ENCODE measurements at places on chromosomes 11 and 22. TPM values are rescaled to one million over a fixed set of nuclear protein-coding genes. Genes with fewer than 3 reads are reported as not detected.

- no peak overlapping the region for H3K27ac ChIP-seq
- no peak for DNase-seq
- no peaks in the 10 kb centered on the region for H3K27me3 ChIP-seq
- no peak overlapping the region for H3K4me3 ChIP-seq
- H3K36me3 ChIP-seq = peaks cover 31% of the 10 kb centered on the region
- H3K4me1 ChIP-seq = peaks cover 5% of the 10 kb centered on the region
Observed at GRCh38 chr22:41873391-41873790, 40.5 kb downstream of the SREBF2 start.

GRCh38 chr22:40493441-40493840 lies 123.0 kb downstream of the SGSM3 start:
- H3K36me3 ChIP-seq = peaks cover 1% of the 10 kb centered on the region
- no peak for DNase-seq
- H3K4me1 ChIP-seq = peaks cover 23% of the 10 kb centered on the region
- H3K27me3 ChIP-seq = no peaks in the 10 kb centered on the region

DNA sequence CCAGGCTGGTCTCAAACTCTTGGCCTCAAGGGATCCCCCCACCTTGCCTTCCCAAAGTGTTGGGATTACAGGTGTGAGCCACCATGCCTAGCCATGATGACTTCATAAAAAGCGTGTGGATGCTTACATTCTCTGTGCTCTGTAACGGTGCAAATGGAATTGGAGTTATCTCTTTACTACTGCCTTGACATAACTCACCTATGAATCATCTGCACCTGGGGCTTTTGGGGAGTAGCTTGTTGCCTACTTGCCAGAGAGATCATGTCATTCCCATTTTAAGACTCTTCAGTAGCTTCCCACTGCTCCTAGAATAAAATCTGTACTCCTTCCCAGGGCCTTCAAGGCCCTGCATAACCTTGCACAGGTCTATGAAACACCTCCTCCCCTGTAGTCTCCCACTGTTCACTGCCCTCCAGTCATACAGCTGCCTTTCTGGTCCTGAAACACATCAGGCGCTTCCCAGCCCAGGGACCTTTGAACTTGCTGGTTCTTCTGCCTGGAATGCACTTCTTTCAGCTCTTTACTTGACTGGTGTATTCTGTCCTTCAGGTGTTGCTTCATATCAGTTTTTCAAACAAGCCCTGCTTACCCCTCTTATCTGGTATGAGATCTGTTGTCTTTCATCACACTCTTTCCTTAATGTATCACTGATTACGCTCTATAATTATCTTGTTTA lies 19.6 kb upstream of the MOGAT2 start:
- H3K4me3 ChIP-seq = no peak overlapping the region
- no peaks in the 10 kb centered on the region for H3K4me1 ChIP-seq
- H3K27me3 ChIP-seq = peaks cover 22% of the 10 kb centered on the region
- no peaks in the 10 kb centered on the region for H3K36me3 ChIP-seq
- no peak overlapping the region for H3K27ac ChIP-seq
- DNase-seq = no peak

DNA sequence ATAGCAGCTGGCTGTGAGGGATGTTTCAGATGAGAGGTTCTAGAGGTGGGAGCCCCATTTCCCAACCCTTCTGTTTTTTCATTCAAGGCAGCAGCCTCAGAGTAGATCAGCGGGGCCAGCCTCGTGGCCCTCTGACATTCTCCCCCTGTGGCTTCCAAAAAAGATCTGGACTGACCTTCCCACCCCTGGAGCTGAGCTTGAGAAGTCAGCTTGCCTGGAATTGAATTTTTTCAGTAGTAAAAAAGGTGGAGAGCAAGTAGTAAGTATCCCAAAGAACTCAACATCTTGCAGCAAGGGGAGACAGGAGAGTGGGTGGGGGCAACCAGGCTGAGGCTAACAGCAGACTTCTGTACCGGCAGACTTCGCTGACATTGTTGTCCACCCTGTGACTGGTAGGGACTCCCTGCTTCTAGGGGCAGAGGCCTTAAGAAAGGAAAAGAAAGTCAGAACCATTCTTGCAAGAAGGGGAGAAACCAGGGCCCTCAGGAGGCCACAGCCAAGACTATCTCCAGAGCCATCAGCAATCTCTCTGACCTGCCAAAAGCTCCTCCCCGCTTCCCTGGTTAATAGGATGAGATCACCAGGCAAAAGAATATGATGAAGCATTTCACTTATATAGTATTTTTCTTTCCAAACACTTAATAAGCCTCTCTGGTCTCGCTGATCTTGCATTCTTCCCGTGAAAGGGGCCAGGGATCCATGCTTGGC lies 2.0 kb upstream of the GRIK4 start:
- H3K4me1 ChIP-seq = no peaks in the 10 kb centered on the region
- no peak overlapping the region for H3K4me3 ChIP-seq
- H3K36me3 ChIP-seq = no peaks in the 10 kb centered on the region
- no peak overlapping the region for H3K27ac ChIP-seq

- H3K4me1 ChIP-seq = no peaks in the 10 kb centered on the region
- no peak for DNase-seq
- no peak overlapping the region for H3K27ac ChIP-seq
- no peaks in the 10 kb centered on the region for H3K27me3 ChIP-seq
- H3K4me3 ChIP-seq = no peak overlapping the region
- H3K36me3 ChIP-seq = no peaks in the 10 kb centered on the region
Observed at GRCh38 chr11:114684636-114685035, 6.3 kb downstream of the NXPE2 start.

DNA sequence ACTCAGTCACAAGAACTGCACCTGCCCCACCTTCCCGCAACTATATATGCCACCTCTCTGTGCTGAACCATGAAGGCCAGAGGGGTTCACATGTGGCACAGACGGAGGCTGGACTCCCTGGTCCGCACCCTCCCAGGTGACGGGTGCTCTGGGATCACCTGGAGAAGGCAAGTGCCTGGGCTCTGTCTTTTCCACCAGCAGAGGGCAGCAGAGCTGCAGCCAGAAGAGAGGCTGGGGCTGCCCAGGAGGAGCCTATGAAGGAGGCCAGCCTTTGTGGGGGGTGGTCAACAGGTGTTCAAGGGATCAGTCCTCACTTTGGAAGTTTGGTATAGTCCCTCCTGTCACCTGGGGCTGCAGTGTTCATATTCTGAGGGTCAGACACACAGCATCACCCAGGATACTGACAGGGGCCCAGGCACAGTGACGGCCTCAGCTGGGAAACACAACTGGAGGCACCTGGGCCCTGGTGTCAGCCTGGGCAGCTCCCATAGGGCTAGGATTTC lies 39.2 kb upstream of the IGLL5 start:
- H3K36me3 ChIP-seq = no peaks in the 10 kb centered on the region
- peak; percentile 31 for DNase-seq
- H3K27ac ChIP-seq = no peak overlapping the region
- peaks cover 1% of the 10 kb centered on the region for H3K27me3 ChIP-seq
- H3K4me1 ChIP-seq = no peaks in the 10 kb centered on the region

GRCh38 chr11:113113801-113114704 lies 152.8 kb downstream of the NCAM1 start:
- no peak overlapping the region for H3K27ac ChIP-seq
- H3K4me1 ChIP-seq = no peaks in the 10 kb centered on the region
- H3K27me3 ChIP-seq = no peaks in the 10 kb centered on the region
- no peaks in the 10 kb centered on the region for H3K36me3 ChIP-seq

DNA sequence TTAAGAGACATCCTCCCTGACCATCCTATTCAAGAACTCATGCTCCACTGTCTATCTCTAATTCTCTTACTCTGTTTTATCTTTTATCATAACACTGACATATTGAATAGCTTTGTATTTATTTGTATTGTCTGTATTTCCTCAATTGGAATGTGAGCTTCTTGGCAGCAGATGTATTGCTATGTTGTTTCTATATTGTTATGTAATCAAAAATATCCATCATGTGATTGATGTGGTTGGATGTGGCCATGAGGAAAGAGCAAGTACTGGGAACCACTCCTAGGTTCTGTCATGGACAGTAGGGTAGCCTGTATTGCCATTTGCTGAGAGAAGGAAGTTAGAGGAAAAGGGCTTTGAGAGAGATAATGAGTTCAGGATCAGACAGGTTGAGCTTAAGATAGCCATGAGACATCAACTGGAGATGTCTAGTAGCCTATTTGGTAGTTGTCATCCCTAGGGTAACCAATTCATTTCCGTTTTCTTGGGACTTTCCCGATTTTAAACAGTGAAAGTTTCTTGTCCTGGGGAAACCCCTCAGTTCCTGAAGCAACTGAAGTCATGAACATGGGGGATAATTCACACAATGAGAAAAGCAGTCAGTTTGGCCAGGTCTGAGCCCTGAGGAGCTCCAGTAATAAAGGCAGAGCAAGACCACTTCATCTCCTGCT lies 404.5 kb downstream of the INSC start:
- no peaks in the 10 kb centered on the region for H3K27me3 ChIP-seq
- H3K27ac ChIP-seq = no peak overlapping the region
- no peaks in the 10 kb centered on the region for H3K36me3 ChIP-seq
- no peaks in the 10 kb centered on the region for H3K4me1 ChIP-seq
- no peak overlapping the region for H3K4me3 ChIP-seq

DNA sequence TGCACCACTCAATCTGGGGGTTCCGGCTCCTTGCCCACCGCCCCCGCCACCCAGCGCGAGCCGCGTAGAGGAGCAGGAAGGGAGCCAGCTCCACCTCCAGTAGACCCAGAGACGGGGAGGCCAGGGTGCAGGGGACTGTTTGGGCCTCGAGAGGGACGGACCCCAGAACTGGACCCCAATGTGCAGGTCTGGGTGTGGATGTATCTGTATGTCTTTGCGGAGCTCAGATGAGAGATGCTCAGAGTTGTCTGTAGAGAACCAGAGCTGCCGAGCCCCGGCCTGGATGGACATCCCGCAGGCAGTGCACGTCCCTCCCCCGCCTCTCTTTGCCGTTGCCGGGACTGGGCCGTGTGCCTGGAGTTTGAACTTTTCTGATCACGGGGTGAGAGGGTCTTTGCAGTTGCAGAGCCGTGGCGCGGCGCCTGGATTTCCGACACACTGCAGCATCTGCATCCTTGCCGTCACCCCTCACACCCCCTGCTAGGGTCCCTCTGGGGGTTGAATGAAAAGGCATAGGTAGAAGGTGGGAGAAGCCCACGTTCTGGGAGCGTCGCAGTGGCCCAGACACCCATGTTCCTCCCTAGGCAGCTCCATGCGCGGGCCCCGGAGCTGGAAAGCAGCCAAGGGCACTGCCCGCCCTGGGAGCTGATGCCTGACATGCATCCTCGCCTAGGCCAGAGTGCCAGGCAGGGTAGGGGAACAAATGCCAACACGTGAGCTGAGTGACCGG lies 105.2 kb downstream of the KCNQ1 start:
- DNase-seq = no peak
- H3K4me1 ChIP-seq = no peaks in the 10 kb centered on the region
- no peak overlapping the region for H3K4me3 ChIP-seq
- H3K27ac ChIP-seq = no peak overlapping the region
- H3K36me3 ChIP-seq = no peaks in the 10 kb centered on the region
- H3K27me3 ChIP-seq = peaks cover 39% of the 10 kb centered on the region

- H3K27ac ChIP-seq = no peak overlapping the region
- H3K4me1 ChIP-seq = no peaks in the 10 kb centered on the region
- H3K4me3 ChIP-seq = no peak overlapping the region
- H3K27me3 ChIP-seq = no peaks in the 10 kb centered on the region
- DNase-seq = no peak
Observed at GRCh38 chr11:60504219-60504905, 10.8 kb upstream of the MS4A13 start.

DNA sequence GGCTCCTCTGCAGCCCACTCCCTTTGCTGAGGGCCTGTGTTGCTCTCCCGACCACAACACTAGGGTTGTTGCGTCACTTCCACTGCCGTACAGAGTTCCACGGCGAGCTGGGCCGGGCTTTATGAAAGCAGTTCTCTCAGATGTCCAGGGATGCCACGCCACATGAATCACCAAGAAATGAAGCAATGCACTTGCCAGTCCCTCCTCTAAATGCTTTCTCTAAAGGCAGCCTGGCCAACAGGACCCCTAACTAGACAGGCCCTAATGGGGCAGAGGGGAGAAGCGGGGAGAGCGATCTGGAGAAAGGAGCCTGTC lies 188.7 kb downstream of the CTTN start:
- H3K27me3 ChIP-seq = no peaks in the 10 kb centered on the region
- no peaks in the 10 kb centered on the region for H3K36me3 ChIP-seq
- H3K27ac ChIP-seq = no peak overlapping the region
- no peak overlapping the region for H3K4me3 ChIP-seq
- DNase-seq = peak; percentile 8

DNA sequence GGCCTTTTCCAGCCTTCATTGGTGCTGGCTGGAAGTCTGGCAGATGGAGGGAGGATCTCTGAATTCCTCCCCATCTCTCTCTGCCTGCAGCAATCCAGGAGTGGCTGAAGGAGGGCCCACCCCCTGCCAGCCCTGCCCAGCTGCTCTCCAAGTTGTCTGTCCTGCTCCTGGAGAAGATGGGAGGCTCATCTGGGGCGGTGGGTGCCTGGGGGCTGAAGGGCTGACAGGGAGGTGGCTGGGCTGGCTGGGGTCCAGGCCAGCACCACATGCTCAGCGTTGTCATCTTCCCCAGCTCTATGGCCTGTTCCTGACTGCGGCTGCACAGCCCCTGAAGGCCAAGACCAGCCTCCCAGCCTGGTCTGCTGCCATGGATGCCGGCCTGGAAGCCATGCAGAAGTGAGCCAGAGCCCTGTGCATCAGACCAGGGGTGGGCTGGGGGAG lies 12.2 kb downstream of the TKFC start:
- H3K27me3 ChIP-seq = no peaks in the 10 kb centered on the region
- H3K4me1 ChIP-seq = no peaks in the 10 kb centered on the region
- peaks cover 32% of the 10 kb centered on the region for H3K36me3 ChIP-seq
- no peak overlapping the region for H3K4me3 ChIP-seq

- H3K4me3 ChIP-seq = no peak overlapping the region
- no peaks in the 10 kb centered on the region for H3K4me1 ChIP-seq
- no peak for DNase-seq
- H3K27me3 ChIP-seq = no peaks in the 10 kb centered on the region
- H3K36me3 ChIP-seq = no peaks in the 10 kb centered on the region
Observed at GRCh38 chr22:25027043-25027906, 74.8 kb downstream of the KIAA1671 start.

DNA sequence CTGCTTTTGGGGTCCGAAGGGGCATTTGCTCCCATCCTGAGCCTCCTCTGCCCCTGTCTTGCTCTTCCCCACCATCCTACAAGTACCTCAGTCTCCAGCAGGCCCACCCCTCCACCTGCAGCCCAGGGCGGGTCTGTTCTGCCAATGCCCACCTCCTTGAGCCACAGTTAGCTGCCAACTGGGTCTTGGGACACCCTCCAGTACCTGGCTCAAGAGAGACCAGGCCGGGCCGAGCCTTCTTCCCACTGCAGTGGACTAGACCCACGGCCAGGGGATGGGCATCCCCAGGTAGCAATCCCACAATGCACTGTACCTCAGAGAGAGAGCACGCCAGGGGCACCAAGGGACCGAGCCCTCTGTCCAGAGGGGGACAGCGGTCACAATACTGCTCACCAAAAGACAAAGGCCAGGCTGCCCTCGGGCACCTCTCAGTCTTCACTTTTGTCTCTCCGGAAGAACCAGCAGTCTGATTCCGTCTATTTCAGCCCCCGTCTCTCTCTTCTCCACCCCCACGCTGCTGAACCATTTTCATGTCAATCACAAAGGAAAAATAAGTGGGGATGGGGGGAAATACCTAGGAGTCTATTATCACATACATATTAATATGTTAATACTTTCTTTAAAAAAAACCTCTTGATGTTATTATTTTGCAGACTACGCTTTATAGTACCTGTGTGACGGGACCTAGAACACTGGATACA lies 51.7 kb downstream of the SYT13 start:
- no peaks in the 10 kb centered on the region for H3K36me3 ChIP-seq
- H3K4me1 ChIP-seq = no peaks in the 10 kb centered on the region
- DNase-seq = no peak
- H3K27me3 ChIP-seq = peaks cover 15% of the 10 kb centered on the region

MAJIN gene
- total RNA-seq = not detected

CHRM1 gene
- not detected for total RNA-seq

All from IMR-90 (cell line).